ENCODE measurements at places on chromosomes 7 and 10.
A peak's percentile ranks its signal among the peaks of the same experiment; 100 is the strongest.

GRCh38 chr10:97574374-97575126 lies 2.0 kb downstream of the ANKRD2 start:
- peak; percentile 97 for DNase-seq

- DNase-seq: no peak
Measured at GRCh38 chr10:38007991-38008390, 2.5 kb upstream of the ZNF33A start.

- no peak for DNase-seq
Measured at GRCh38 chr10:103458720-103459119, at the start of gene CALHM1. Gene CALHM1 (minus strand): TSS chr10:103458900. CDS start chr10:103458751, 149 bp downstream.

DNA sequence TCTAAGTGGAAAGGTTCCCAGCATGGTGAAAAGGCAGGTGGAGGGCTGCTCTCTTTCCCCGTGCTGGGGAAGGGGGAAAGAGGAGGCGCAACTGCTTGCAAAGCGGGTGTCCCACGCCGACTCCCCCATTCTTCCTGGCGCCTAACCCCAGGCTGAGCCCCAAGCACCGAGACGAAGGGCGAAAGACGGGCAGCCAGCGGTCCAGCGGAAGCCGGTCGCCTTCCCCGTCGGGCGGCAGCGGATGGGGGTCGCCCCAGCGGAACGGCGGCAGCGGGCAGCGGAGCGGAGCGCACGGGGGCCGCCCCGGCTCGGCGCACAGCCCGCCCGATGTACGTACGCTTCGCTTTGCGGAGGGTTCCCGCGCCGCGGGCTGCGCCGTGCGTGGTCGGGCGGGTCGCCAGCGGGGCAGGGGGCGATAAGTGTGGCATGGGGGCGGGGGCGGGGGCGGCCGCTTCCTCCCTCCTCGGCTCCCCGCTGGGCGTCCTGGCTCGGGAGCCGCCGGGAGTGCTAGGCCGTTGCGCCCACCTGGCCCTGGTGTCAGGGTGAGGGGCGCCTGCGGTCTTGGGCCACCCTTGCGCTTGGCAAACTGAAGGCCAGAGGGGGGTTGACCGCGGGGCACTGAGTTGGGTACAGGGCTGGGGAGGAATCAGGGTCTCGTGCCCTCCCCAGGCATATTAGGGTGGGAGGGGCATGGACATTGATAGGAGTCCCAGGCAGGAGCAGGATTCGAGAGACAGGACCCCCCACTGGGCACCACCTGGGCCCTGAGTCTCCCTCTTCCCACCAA lies 35.2 kb upstream of the HSPB1 start:
- DNase-seq: no peak

DNA sequence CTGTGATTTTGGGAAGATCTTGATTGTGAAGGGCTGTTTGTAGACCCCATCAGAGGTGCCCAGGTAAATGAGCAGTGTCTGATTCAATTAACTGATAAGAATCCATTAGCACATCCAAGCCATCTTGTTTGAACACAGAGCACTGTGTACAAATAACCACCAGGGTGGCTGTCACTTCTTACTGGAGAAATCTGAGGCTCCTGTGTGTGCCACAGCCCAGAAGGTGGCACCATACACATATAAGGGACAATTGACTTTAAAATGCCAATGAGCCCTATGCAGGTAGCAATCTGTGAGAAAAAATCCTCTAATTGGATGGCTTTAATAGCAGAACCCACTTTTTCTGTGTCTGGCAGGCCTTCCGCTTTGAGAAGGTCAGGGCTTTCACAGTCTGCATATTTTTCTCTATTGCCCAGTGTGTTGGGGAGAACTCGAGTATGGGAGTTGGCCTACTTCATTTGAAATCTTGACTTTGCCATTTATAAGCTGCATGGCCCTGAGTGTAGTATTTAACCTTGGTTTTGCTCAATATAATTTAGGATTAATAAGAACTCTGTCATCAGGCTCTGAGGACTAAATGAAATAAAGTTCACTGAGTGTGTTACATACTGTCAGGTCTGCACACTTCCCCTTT lies 517.4 kb downstream of the CCSER2 start:
- DNase-seq: peak; percentile 14

- DNase-seq: no peak
Measured at GRCh38 chr7:115060095-115060870, 138.4 kb downstream of the MDFIC start.
